GM12892 (cell line): ENCODE measurements at places on chromosomes 6 and 20.

- no peak for DNase-seq
Measured at GRCh38 chr6:27901801-27902200, 10.4 kb downstream of the OR2B2 start.

DNA sequence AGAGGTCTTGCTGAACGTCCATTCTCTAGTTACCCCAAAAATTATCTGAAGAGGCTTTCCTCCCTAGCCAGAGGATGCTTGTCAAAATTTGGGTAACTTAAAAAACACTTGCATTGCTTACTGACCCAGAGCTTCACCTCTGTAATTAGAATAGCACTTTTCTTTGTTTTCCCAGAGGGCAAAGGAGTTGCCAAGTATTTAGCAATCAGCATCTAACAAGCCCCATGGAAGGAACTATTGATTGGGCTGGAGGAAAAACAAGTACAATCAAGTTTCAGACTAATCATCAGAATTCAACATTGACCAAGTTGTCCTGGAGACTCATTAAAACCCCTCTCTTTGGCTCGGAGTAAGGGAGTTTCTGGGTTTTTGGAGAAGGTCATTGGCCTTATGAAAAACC lies 226.4 kb downstream of the TBC1D7 start:
- no peak for DNase-seq

DNA sequence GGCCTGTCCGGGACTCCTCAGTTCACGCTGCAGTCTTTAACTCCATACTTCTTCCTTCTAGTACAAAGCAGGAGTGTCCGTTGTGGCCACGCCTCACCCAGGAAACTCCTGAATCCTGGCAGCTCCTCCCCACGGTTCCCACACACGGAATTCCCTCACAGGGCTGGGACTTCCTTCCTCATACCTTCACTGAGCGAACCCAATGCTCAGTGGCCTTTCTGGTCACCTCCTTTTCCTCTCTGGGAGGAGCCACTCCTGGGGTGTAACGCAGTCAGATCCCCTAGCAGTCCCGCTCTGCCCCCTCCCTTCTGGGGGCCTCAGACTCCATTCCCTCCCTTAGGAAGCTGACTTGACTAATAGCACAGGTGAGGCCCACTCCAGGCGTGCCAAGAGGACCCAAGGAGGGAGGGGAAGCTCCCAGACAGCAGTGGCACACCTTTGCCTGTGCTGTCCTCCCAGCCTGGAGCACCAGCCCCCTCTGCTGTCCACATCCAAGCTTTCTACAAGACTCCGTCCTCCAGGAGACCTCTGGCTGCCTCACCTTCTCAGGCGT lies at the start of gene SLC52A3:
Gene SLC52A3 (minus strand): TSS at position 75 of the 553 bp plus-strand sequence. CDS start 2,726 bp downstream, outside the sequence.
- no peak for DNase-seq

DNA sequence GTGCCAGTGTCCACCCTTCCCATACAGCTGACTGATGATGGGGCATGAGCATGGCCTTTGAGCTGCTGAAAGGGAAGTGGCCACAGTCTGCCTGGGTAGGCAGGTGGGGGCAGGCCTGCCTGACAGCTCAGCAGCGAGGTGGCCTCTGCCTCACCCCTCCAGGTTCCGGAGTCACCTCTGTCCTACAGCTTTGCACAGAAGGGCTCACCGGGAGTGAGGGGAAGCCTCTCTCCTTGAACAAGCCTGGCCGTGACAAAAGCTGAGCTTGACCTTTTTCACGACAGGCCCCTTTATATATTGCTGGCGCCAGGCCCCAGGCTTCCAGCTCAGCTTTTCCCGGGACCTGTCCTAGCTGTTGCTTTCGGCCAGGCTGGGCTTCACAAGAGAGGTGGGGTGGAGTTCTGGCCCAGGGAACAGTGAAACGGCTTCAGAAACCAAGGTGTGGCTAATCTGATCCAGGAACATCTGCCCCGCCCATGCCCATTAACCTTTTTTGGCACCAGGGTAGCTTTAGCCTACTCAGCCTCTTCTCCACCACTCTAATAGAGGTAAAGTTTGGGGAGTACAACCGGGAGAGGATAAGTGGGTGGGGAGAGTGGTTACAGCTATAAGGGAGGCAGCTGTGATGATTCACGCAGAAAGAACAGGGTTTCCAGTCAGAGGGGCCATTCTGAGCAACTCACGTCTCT lies 42.9 kb downstream of the C6orf132 start:
- DNase-seq = no peak

DNA sequence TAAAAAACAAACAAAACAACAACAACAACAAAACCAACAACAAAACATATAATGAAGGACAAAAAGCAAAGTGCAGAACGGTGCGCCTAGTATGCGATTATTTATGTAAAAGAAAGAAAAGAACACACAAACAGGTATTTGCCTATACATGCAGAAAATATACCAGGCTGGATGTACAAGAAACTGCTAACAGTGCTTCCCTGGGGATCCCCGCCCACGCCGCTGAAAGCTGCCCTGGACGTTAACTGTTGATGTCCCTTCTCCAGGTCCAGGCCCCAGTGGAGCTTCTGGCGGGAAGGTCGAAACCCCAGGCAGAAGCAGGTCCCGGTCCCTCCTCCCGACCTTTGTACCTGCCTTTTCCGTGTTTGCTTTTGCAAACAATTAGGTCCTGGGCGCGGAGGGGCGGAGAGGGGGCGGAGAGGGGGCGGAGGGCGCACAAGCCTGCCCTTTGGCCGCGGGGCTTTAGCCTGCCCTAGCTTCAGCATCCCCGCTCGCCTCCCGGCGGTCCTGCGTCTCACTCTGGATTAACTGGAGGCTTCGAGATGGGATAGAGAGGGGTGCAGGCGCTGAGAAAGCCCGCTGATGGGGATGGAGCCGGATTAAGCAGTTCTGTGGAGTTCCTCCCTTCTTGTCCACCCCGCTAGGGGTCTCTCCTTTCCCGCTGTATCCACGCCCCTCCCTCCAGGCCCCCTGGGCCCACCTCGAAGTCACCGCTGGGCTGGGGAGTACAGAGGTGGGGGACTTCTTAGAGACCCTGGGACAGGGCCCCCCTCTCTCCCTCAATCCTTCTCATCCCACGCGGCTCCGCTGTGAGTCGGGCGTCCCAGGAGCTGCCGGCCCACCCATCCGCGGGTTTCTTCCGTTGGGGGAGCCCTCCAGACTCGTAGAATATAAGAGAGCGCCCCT lies 8.2 kb upstream of the AHCY start:
- no peak for DNase-seq

- no peak for DNase-seq
Measured at GRCh38 chr6:32956176-32956575, 3.3 kb upstream of the HLA-DMA start.

DNA sequence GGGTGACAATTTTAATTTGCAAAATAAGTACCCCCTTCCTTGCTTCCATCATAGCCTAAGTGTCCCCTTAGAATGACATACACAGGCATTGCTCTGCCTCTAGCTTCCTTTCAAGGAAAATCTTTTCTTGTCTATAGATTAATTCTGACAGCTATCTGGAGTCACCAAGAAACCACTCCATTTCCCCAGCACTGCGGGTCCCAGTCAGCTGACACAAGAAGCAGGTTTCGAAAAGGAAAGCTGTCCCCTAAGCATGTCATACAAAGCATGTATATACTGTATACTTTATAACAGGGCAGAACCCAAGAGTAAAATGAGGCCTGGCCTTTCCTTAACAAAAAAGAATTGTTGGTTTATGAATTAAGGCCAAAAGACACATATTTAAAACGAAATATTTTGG lies 273.5 kb downstream of the BTBD9 start:
- DNase-seq = no peak

GRCh38 chr6:33633462-33634158 lies 12.5 kb downstream of the ITPR3 start:
- DNase-seq = peak; percentile 80

GRCh38 chr6:158047127-158047518 lies 65.5 kb downstream of the SYNJ2 start:
- DNase-seq = no peak

DNA sequence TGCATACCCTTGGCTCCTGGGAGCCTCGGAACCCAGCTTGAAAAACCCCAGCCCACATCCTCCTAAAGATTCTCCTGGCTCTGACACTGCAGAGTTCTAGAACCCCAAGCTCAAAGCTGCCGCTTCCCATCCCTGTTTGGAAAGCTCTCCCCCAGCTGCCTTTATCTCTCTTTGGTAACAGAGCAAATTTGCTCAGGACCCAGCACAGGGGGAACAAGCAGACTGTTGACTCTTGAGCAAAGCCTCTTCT lies 38.9 kb downstream of the HNF4A start:
- no peak for DNase-seq

- DNase-seq = peak; percentile 2
Measured at GRCh38 chr6:70221025-70221714, 81.7 kb downstream of the COL9A1 start.

DNA sequence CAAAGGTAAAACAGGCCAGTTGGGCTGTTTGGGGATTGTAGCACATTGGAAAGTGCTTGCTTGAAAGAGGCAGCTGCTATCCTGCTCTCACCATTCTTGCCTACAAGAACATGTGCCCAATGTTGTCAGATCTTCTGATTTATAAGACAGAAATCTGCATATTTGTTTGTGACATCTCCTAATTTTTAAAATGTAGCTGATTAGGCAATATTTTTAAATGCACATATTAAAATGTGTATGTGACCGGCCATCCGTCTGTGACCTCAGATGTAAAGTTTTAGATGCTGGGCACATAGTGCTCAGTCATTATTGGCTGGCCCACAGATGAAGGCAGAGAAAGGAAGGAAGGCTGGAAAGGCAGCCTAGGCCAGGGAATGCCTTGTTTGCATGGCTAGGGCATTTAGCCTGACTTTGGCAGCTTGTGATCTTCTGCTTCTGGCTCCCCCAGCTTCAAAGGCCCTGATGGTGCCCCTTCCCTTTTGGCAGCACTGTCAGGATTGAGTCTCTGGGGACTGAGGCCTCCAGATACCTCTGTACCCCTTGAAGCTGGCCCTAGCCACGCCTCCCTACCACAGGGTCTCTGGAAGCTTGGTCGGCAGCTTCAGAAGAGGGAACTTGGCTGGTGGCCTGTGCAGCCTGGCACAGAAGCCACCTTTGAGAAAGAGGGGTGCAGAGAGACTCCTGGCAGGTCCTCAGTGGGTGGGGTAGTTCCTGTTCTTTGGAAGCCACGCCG lies 6.4 kb downstream of the SNPH start:
- no peak for DNase-seq

DNA sequence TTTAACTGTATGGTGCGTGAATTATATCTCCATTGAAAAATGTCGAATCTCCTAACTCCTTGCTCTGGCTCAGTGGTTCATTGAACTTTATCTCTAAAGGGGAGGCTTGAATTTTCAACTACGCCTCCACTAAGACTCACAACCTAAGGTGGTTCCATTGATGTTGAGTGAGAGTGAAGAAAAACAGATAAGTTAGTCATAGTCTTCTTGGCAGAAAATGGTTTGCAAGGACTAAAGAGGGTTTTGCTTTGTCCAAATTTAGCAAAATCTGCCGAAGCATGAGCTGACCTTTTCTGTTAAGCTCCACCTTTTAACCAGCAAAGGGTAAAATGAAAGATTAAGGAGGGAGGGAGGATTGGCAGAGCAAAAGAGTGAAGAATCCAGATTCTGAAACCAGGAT lies 290.2 kb upstream of the SPTLC3 start:
- DNase-seq = no peak

DNA sequence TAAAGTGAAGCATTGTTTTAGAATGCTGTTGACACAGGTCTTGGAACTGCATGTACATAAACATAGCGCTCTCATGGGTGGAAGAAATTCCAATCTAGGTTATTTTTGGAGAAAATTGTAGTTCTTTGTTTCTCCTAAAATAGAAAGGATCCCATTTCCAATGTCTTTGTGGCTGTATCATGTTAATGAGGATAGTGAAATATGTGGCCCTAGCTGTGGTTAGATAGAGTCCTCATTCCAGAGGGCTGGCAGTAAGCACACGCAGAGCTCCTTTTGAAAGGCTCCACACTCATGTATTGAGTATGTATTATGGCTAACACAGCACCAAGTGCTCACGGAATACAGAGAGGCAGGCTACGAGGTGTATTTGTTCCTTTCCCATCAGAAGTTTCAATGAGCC lies 60.9 kb downstream of the SNRNP48 start:
- no peak for DNase-seq

DNA sequence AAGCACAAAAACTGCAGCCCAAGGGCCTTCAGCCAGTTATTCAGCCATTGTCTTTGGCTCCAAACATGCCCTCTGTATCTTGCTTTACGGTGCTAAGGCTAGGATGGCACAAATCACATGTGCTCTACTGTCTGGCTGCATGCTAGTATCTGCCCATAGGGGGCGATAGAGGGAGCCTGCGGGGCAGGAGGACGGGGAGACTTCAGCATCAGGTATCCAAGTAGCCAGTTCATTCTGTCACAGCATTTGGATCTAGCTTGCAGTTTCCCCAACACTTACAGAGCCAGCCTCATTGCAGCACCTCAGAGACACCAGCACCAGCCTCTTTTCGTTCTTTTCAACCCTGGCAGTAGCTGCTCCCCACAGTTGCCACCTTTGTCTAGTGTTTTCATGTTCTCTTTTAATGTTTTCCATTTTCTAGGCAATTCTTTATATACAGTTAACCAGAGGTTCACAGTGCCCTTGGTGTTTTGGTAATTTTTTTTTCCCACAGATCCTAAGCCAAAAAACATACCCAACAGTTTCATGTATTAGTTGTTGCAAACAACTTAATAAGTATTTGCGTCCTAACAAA lies 705.9 kb downstream of the PTPRT start:
- DNase-seq = peak; percentile 1

DNA sequence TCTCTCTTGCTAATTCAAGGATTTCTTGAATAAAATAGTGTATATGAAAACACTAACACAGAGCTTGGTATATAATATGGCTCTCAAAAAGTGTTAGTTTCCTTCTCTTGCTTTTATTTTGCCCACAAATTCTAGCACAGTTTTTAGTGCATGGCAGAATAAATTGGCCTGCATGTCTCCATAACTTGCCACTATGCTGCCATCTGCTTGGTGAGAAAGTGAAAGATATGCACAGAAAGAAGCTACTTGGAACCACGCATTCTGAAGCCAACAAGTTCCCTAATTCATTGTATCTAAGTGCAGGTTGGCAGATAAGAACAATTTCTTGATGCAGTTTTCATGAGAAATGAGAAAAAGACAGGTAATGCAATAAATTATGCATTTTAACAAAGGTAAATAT lies 101.2 kb downstream of the EPHA7 start:
- no peak for DNase-seq

GRCh38 chr20:39210341-39211036 lies 248.3 kb downstream of the DHX35 start:
- DNase-seq = no peak

DNA sequence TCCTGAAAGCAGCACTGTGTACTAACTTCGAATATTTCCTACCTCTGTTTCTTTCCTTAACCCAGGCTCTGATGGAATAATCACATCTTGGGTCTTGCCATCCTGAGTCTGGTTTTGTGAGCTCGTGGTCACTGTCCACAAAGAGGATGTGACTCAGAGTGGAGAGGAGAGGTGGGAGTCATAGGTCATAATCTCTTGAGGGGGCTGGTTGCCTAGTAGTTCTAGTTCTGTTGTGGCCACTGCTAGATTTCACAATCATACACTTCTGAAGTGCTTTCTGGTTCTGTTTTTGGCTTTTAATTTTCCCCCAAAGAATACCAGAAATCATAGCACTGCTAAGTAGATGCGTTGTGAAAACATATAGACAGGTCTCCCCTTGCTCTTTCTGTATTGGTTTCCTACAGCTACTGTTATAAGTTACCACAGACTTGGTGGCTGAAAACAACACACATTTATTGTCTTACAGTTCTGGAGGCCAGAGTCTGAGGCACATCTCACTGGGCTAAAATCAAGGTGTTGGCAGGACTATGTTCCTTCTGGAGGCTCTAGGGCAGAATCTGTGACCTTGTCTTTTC lies 102.8 kb downstream of the NRSN1 start:
- no peak for DNase-seq

GRCh38 chr6:17725083-17725482 lies 18.4 kb upstream of the NUP153 start:
- DNase-seq = no peak

- DNase-seq = no peak
Measured at GRCh38 chr6:48073976-48074767, 36.8 kb downstream of the PTCHD4 start.

- no peak for DNase-seq
Measured at GRCh38 chr6:73513496-73513854, 7.4 kb downstream of the EEF1A1 start.
